Stimulated activated CD4-positive, alpha-beta T cell treated with anti-CD3 and anti-CD28 coated beads, Interleukin-2, amount 100 ng/mL, for 48 hours (primary cell): ENCODE measurements at places on chromosomes 7 and 10.

DNA sequence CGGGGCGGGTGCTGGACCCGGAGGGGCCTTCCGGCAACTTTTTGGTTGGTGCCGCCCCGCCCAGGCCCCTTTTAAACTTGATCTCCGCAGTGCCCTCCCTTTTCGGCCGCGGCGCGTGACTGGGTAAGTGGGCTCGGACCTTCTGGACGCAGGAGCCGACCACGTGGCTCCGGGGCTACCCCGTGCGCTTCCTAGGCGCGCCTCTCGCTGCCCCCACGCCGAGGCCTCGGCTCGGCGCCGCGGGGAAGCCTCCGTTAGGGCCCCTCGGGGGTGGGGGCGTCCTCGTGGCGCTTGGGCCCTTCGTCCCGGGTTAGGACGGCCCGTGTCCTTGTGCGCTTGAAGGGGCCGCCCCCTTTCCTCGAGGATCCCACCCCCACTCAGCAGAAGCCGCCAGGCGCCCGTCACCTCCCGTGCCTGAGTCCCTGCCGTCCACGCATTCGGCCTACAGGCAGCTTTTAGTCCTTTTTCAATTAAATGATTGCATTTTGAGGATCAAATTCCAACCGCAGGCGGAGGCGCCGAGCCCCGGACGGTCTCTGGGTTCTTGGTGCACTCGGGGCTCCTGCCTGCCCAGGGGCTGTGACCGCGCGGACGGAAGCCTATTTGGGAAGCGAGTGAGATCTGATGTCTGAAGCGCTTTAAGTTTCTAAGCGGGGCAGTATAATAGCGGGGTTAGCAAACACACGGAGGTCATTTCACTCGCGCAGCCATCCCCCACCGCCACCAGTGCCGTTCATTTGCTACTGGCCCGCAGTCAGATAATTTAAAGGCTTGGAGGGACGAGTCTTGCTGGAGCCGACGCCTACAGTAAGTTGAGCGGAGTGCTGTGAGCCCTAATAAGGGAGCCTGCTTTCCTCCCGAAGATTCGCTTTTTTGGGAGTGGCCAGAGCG, 31.8 kb upstream of the TOMM7 start:
- peak; percentile 71 for DNase-seq

GRCh38 chr7:150368884-150369747, 494 bp downstream of the REPIN1 start:
- peak; percentile 25 for DNase-seq

DNA sequence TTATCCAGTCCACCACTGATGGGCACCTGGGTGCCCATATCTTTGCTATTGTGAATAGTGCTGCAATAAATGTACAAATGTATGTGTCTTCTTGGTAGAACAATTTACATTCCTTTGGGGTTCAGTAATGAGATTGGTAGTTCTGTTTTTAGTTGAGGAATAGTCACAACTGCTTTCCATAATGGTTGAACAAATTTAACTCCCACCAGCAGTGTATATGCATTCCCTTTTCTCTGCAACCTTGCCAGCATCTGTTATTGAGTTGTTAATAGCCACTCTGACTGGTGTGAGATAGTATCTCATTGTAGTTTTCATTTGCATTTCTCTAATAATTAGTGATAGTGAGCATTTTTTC, 27.8 kb downstream of the COA1 start:
- DNase-seq, result no peak

GRCh38 chr7:133419041-133419440, 166.2 kb downstream of the EXOC4 start:
- no peak for DNase-seq

- no peak for DNase-seq
Observed at GRCh38 chr7:51026341-51026740, 243.6 kb upstream of the GRB10 start.

DNA sequence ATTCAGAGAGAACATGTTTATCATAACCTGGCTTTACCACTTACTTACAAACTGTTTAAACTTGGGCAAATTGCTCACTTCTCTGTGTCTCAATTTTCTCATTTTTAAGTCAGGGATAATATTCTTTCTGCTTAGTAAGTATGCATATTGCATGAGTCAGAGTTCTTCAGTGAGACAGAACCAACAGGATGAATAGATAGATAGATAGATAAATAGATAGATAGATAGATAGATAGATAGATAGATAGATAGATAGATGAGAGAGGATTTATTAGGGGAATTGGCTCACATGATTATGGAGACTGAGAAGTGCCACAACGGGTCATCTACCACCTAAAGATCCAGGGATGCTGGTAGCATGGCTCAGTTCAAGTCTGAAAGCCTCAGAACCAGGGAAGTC, 15.7 kb upstream of the SMIM30 start:
- no peak for DNase-seq

- DNase-seq, result no peak
Observed at GRCh38 chr10:123103944-123104343, 31.8 kb upstream of the HMX3 start.

- DNase-seq, result no peak
Observed at GRCh38 chr7:41886901-41887311, 184.0 kb upstream of the INHBA start.

- DNase-seq, result no peak
Observed at GRCh38 chr10:18582803-18583202, 68.6 kb downstream of the NSUN6 start.

- DNase-seq, result no peak
Observed at GRCh38 chr7:112399501-112399900, 50.8 kb upstream of the IFRD1 start.

GRCh38 chr7:117347962-117348672, 25.3 kb upstream of the WNT2 start:
- no peak for DNase-seq

DNA sequence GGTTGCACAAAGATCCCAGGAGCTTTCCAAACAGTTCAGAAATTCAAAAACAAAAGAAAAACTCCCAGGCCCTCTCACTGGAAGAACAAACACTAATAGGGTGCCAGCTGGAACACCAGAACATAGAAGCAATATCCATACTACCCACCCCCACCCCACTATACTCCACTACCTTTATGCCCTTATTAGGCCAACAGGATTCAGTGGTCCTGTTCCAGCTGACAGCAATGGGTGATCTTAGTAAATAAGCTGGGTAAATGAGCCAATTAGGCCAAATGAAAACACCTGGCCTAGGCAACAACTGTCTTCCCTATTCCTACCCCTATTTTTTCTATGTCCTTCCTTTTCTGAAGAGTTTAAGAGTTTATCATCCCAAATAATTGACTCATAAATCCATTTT, 11.7 kb downstream of the NOC3L start:
- DNase-seq, result no peak

DNA sequence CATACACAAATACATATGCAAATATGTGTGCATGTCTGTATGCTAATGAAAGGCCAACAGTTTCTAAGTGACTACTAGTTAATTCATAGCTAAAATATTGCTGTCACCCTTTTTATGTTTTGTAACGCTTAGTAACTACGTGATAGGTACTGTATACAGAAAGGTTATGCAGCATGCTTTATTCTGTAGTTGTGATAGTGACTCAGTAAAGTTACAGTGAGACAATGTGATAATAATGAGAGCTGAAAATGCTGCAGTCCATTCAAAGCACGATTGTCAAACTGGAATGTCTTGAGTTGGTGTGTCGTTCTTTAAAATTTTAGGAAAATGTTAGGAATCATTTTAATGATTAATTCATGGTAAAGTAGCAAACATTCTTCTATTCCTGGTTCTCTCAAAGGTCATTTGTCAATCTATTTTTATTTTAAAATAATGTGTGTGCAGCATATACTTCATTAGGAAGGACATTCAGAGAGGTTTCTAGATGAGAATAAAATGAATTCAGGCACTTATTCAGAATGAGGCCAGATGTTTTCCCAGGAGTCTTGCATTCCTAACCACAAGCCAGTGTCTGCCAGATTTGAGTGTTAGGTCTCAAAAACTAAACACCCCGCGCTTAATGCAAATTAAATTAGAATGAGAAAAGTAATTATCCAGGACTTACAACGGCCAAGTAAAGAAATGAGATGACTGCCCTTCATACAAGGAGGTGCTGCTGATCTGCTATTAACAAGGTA, 408.8 kb upstream of the FZD8 start:
- DNase-seq, result no peak

- DNase-seq, result no peak
Observed at GRCh38 chr10:110413903-110414547, 83.7 kb upstream of the DUSP5 start.

DNA sequence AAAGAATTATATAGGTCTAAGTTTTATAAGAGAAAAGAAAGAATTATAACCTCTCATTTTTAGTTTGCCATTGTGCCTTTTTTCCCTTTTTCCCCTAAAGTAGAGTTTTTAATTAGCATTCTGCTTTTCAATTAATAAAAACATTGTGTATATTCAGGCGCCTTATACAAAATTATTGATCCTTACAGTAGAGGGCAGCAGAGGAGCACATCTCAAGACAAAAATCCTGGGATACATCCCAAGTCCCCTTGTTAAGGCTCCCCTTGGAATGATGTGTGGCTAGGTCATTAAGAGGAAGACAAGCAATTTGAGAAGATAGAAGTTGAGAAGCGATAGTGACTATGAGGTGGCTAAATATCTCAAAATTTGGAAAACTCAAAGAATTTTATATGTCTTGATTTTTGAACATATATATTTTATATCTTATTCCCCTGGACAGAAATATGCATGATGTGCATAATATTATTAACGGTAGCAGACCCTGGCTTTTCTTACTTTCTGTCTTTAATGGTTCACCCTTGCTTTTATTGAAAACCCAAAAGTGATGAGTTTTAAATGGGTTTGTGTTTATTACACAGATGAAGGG, 19.1 kb upstream of the TPK1 start:
- DNase-seq, result no peak

DNA sequence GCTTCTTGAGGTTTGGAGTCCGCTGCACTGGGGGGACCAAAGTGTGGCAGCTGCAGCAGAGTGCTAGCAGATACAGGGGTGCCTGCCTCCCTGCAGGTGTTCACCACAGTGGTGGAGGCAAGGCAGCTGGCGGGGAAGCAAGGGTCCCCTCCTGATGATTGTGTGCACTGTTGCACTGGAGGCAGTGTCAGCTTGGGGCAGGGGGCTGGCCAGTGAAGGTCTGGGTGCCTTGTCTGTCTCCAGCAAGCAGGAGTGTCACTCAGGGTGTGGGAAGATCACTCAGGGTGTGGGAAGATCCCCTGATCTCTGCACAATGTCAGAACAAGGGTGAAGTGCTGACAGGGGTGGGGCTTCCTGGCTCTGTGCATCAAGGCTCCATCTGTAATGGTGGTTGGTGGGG, 36.3 kb upstream of the PPP1R3A start:
- DNase-seq, result no peak

- DNase-seq, result no peak
Observed at GRCh38 chr10:84447701-84448400, 119.5 kb downstream of the CCSER2 start.

GRCh38 chr7:73822319-73823173, 8.2 kb upstream of the CLDN4 start:
- no peak for DNase-seq

DNA sequence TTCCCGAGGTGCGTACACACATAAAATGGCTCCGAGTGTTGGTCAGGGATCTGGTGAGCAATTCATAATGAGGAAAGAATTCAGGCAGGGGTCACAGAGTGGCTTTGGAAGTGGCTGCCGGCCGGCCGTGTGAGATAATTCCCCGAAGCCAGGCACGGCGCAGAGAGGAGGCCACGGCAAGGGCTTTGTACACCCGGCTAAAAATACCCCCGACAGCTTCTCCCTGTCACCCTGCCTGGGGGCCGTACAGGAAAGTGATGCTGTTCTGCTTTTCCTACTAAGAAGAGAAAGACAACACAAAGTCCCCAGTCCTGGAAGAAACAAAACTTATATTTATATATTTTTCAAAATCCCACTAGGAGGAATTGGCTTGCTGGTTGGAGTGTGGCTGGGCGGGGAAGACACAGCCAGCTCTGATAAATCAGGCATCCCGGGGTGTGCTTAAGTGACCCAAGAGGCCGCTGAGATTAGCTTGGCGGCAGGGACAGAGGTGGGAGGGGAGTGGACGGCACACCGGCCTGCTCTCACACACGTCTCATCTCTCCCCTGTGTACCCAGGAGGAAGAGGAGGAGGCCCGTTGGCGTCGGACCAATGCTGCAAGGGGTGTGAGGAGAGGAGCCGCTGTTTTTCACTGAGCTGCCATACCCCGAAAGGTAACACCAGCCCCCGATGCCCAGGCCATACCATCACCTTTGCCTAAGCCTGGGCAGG, 70.5 kb downstream of the ZMIZ1 start:
- DNase-seq, result no peak

- DNase-seq, result no peak
Observed at GRCh38 chr10:119784340-119785067, 58.7 kb downstream of the INPP5F start.

DNA sequence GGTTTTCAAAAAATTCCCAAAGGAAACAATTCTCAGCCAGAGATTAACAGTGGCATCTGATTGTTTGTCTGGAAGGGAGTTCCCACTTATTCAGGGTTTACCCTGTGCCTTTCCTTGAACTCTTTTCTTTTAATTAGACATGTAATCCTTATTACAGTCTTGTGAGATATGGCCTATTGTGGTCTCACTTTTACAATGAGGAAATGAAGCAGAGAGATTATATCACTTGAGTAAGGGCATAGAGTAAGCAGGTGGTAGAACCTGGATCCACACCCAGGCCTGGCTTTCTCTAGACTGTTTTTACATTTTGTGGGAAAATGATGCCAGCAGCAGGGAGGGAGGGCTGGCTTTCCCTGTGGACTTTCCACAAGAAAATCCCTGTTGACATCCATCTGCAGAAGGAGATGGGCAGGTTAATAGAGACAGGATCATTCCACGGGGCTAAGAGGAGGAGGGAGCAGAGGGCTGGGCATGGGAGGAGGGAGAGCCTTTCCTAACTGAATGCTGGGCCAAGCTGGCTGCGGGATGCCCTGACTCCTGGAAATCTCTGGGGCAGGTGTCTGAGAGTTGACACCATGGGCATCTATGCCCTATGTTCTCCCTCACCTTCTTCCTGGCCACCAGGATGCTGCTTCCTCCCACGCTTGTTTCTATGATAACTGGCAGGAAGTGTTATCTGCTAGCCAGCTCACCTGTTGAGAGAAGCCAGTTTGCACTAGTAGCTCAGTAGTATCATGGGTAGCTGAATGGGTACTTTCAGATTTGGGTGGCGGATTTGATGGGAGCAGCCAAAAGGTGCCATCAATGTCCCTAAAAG, 28.7 kb upstream of the ARHGAP22 start:
- no peak for DNase-seq

- DNase-seq, result no peak
Observed at GRCh38 chr10:7505196-7505595, 94.4 kb upstream of the SFMBT2 start.

DNA sequence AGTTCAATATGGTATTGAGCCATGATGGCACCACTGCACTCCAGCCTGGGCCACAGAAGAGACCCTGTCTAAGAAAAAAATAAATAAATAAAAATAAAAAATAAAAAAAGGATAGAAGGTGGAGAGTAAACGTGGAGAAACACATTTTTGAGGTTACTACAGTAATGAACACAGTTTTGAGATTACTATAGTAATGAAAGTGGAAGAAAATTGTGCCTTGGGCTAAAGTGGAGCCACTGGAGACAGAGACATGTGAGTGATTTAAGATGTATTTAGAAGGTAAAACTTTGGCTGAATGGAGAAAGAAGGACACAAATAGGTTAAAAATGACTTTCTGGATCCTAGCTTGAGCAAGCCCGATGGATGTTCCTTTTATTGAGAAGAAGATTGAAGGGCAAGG, 76.8 kb downstream of the HGF start:
- DNase-seq, result no peak

- DNase-seq, result no peak
Observed at GRCh38 chr7:94769724-94770123, 113.8 kb upstream of the SGCE start.

GRCh38 chr7:16233517-16233916, 187.8 kb downstream of the CRPPA start:
- DNase-seq, result no peak

- peak; percentile 84 for DNase-seq
Observed at GRCh38 chr7:39623047-39623731, at the start of gene RALA. Gene RALA (plus strand): TSS chr7:39623572. CDS start chr7:39686668, 63,096 bp downstream.
